ENCODE measurements at places on chromosomes 4 and X.

DNA sequence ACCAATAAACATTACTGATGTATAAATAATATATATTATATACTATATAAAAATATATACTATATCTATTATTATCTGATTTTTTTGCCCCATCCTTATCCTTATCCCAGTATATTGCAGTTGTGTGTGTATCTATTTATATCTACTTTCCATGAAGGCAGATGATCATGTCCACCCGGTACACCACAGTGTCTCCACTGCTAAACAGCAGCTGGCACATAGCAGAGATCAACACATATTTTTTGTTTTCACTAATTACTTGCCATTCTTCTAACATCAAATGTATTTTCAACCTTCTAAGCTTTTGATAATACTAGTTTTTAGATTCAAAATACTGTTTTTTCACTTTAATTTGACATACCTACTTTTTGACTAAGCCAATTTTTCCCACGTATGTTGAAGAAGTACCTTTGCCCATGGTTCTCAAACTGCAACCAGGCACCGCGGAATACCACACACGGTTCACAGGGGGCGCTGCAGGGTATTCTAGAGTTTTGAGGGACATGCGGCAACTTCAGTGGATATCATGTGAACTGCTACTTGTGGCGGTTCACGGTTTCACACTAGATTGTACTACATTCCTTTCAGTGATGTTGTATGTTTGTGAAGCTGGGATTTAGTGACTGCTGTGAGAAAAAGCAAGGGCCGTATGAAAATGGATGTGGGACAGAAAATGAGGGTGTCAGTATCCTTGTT lies 182.5 kb upstream of the NPY2R start:
- no peak for DNase-seq

GRCh38 chrX:155718972-155719586 lies 106.3 kb upstream of the TMLHE start:
- DNase-seq, result no peak

- no peak for DNase-seq
Measured at GRCh38 chr4:176779421-176779820, 13.3 kb downstream of the VEGFC start.

DNA sequence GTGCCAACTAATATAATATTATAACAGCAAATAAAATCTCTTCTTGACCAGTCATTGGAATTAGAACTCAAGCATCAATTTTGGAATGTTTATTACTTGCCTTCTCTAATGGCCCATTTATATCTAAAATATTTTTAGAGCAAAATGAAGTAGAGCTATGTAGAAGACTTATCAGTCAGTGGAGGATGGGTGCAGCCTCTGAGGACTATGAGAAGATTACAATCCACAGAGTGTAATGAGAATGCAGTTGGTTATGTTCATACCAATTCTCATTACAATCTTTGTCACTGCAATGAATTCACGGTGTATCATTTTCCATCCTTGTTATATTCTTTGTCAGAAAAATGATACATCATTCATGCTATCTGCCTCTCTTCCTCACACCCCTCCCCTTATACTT lies 878.1 kb downstream of the CENPC start:
- no peak for DNase-seq

DNA sequence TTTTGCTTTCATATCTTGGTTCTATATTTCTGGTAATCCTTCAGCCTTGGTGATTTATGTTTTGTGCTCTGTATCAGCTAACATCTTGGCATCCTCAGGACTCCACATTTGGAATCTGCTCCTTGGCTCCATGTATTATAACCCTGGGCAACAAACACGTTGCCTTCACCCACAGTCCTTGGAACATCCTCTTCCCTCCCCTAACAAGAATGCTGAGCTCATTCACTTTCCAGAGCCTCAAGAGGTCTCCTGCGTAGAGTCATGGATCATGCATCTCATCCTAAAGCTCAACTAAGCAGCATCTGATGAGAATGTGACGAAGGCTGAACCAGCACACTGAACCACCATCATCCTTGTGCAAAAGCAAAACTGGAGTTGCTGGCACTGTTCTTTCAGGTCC lies 60.5 kb upstream of the C1GALT1C1 start:
- DNase-seq, result no peak

GRCh38 chr4:159495515-159496236 lies 392.8 kb downstream of the RAPGEF2 start:
- DNase-seq, result no peak

GRCh38 chr4:152559641-152560040 lies 23.7 kb upstream of the FBXW7 start:
- DNase-seq, result no peak

- no peak for DNase-seq
Measured at GRCh38 chr4:32462944-32463343, 1742.8 kb downstream of the PCDH7 start.

- DNase-seq, result peak; percentile 8
Measured at GRCh38 chr4:148056879-148057278, 325.0 kb downstream of the ARHGAP10 start.

GRCh38 chr4:72896515-72896914 lies 173.0 kb downstream of the COX18 start:
- DNase-seq, result no peak

DNA sequence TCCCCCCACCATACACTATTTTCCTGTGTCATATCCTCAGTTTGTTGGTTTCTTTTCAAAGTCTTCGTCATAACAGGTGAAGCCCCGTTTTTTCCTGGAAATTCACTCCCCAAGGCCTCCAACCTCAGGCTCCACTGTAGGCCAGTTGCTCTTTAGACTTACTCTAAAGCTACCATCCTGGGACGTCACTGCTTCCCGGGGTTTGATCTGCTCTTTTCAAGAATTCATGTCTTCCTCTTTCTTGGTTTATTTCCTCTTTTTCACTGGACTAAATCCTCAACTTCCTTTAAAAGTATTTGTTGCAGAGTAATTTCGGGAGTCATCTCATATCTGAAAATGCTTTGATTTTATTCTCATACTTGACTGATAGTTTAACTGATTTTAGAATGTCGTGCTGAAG lies 6.5 kb upstream of the SERTM2 start:
- no peak for DNase-seq

DNA sequence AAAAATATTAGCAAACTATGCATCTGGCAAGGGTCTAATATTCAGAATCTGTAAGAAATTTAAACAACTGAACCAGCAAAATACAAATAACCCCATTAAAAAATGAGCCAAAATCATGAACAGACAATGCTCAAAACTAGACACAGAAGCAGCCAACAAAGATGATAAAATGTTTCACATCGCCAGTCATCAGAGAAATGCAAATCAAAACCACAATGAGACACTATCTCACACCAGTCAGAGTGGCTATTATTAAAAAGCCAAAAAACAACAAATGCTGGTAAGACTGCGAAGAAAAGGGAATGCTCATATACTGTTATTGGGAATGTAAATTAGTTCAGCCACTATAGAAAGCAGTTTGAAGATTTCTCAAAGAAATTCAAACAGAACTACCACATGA lies 201.3 kb upstream of the CPEB2 start:
- DNase-seq, result no peak

GRCh38 chr4:45099471-45099870 lies 373.1 kb upstream of the GNPDA2 start:
- no peak for DNase-seq

- DNase-seq, result no peak
Measured at GRCh38 chr4:62640296-62640695, 1440.2 kb downstream of the ADGRL3 start.

- no peak for DNase-seq
Measured at GRCh38 chrX:98398542-98398941, 1514.8 kb downstream of the RPA4 start.

GRCh38 chr4:143282211-143282707 lies 54.4 kb upstream of the GAB1 start:
- DNase-seq, result no peak

DNA sequence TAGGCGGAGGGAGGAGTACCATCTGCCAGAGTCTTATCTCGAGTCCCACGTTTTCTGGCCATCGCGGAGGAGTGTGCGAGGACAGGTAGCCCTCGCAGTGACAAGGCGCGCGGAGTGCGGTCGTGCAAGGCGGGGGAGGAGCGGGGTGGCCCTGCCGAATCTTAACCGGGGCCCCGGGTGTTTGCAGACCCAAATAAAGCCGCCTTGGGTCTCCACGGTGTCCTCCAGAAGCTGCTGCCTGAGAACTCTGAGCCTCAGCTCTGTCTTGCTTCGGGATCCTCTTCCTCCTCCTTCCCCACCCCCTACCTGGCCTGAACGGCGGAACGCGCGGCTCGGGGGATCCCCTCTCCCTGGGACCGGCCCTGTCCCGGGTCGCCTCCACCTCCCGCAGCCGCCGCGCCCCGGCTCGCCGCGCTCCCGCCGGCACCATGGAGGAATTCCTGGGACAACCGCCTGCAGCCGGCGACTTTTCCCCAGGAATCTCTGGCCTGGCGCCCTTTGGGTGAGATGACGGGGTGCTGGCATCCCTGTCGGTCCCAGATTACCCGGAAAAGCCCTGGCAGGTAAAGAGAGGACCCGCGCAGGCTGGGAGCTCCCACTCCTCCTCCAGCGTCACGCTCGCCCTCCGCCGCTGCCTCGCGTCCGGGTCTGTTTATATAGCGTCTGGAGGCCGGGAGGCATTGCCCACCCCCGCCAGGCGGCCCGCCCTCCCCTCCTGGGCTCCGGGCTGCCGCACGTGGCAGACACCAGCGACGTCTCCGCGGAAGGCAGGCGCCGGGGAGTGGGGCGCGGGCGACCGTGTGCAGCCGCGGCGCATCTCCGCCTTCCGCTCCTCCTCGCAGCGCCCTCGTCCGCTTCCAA lies at the start of gene GALNTL6:
Gene GALNTL6, plus strand, starts transcription at position 740 of the 861 bp plus-strand sequence.
- DNase-seq, result no peak

DNA sequence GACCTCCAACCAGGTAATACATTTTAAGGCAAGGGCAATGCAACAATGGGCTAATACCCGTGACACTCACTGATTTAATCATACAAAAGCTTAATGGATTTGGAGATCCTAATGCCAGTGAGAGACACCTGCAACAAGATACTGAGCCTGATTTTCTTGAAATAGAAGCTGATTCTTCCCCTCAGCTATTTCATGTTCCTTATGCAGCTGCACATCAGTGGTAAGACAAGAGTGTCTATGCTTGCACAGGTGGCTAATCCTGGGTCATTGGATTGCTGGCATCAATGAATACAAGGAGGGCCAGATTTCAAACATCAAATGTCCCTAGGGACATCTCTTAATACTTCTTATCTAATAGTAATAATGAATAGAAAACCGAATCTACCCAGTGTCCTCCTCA lies 139.7 kb downstream of the PPARGC1A start:
- DNase-seq, result no peak

DNA sequence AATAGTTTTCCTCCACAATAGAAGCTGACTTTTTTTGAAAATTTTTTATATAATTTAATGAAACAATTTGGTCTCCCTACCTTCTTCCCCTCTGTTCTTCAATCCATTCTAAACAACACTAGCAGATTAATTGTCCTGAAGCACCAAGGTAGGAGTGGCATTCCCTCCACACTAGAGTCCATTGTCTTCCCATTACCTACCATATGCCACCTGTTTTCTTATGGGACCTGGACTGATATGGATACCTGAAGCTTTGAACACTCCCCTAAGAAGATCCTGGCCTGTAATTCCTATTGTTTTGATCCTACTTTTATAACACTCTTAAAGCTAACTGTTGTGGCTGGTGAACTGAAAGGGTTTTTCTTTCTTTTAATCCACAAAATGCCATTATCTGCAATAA lies 92.0 kb downstream of the APBB2 start:
- DNase-seq, result no peak

DNA sequence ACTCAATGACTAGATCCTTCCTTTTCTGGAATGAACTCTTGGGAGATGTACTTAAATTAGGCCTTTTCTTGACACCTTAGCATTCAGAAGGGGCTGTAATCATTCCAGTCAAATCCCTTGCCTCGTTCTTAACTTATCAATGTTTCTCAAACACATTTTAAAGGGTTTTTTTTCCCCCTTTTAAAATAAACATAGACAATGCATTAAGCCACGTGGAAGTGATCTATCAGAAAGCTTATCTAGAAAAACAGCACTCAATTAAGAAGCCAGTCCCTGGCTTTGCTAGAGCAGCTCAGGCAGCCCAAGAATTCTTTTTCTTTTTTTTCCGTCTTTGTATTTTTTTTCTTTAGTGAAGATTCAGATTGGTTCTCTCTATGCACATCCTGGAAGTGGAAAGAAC lies 118.2 kb downstream of the PCDH7 start:
- no peak for DNase-seq

DNA sequence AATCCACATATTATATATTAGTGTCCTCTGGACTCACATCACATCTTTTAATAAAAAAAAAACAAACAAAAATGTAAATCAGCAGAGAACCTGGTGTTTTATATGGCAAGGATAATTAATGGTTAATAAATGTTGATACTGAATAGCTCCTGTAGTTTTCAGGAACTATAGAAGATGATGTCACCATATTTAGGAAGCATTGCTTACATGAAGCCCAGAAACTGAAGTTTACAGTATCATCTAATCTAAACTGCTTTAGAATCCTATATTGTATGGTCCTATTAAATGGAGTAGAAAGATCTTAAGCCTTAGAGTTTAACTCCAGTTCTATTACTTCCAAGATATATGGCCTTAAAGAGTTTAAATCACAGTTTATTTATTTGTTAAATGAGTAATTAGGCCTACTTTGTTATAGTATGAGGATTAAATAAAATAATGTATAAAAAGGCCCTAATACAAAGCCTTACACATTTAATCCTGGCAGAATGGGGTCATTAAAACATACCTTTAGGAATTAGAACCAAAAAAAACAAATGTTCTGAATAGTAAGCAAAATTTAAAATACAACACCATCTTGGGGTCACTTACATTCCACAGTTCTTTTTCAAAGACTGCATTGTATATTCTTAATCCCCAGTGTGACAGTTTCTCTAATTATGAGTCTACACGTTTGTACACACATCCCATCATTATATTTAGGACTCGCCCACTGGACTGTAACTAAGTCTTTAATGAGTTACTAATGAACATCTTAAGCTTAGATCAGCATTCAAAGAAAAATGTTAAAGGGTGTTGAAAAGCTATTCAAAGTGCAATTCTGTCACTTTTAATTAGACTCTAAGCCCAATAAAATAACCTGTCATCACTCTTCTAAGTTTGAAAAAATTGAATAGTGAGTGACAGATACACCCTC lies 305.9 kb downstream of the ADGRL3 start:
- no peak for DNase-seq

DNA sequence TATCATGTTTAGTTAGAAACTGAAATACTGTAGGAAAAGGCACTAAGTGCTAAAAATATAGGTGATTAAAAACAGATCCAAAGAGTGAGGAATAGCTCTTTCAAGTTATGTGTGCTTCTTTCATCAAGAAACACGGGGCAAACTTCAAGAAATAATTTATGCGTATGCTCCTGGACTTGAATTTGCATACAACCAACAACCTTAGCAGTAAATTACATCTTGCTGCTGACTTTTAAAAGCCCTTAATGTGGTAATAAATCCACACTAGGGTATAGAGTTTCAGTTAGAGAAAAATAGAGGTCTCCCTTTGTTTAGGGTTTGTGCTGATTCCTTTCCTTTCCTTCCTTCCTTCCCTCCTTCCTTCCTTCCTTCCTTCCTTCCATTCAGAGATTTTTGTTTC lies 94.5 kb upstream of the GC start:
- no peak for DNase-seq

DNA sequence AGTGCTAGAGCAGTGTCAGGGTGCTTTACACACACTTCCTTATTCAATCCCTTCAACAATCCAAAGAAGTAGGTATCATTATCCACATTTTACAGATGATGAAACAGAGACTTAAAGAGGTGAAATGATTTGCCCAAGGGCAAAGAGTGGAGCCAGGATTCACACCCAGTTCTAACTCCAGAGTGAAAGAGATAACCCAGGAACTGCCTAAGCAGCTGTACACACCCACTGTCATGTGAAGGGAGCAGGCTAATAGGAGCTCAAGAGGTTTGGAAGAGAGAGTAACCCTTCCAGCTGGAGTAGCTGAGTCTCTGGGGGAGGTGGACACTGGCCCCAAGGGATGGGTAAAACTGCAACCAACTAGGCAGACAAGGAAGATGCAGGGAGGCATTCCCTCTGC lies 92.5 kb downstream of the FBXL5 start:
- DNase-seq, result no peak

Measured in H54 (cell line).